Right renal pelvis (tissue), 4 donors: ENCODE measurements at places on chromosomes 5 and 9. TPM values are rescaled to one million over a fixed set of nuclear protein-coding genes. Genes with fewer than 3 reads are reported as not detected.

The CDHR2 gene
- 21.5 TPM for polyA plus RNA-seq

The ARID3C gene
- polyA plus RNA-seq, result 0.12 TPM

The SLCO4C1 gene
- 19.2 TPM for polyA plus RNA-seq

The ARPC5L gene
- polyA plus RNA-seq, result 40.9 TPM

The CBY3 gene
- 0.42 TPM for polyA plus RNA-seq

The PCDHGA6 gene
- polyA plus RNA-seq, result 5.4 TPM

The PNPLA7 gene
- polyA plus RNA-seq, result 1.6 TPM

The PTPRD gene
- polyA plus RNA-seq, result 108 TPM

The DNM1 gene
- 92.5 TPM for polyA plus RNA-seq

The FGF1 gene
- 25.0 TPM for polyA plus RNA-seq

The CDH18 gene
- polyA plus RNA-seq, result 0.98 TPM

The EFNA5 gene
- polyA plus RNA-seq, result 30.3 TPM

The CDX1 gene
- 0.80 TPM for polyA plus RNA-seq

The ANKRD31 gene
- 0.53 TPM for polyA plus RNA-seq

The MCTP1 gene
- 5.6 TPM for polyA plus RNA-seq

The ADAMTS12 gene
- polyA plus RNA-seq, result 14.3 TPM

The GRM6 gene
- 0.64 TPM for polyA plus RNA-seq

The ANKRD18A gene
- 4.7 TPM for polyA plus RNA-seq

The EIF4E1B gene
- polyA plus RNA-seq, result not detected
